Common myeloid progenitor, CD34-positive (primary cell): ENCODE measurements at places on chromosomes 6 and 20.

DNA sequence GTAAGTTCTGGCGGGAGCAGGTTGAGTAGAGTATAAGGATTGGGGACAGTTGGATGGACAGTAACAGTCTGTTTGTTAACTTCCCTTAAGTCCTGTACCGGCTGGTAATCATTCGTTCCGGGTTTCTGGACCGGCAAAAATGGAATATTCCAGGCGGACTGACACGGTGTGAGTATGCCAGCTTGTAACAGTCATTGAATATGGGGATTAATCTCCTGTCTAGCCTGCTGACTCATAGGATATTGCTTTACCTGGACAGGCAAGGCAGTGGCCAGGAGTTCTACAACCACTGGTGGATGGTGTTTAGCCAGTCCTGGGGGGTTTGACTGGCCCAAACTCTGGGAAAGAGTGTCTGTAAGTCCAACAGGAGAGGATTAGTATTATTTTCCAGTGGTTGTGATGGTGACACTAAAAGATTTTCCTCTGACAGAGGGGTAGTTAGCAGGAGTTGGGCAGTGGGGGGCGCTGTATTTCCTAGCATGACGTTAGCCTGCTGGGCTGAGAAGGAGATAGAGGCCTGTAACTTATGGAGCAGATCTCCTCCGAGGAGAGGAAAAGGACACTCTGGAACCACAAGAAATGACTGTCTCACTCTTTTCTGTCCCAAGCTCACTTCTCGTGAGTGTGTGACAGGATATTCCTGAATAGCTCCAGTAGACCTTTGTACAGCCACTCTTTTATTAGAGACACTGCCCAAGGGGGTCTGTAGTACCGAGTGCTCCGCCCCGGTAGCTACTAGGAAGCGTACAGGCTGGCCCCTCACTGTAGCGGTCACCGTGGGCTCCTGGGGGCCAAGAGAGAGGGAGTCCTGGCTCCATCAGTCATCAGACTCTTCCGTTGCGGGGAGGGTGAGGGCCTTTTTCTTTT is 152.2 kb downstream of the TRIM27 start:
- no peak for DNase-seq

DNA sequence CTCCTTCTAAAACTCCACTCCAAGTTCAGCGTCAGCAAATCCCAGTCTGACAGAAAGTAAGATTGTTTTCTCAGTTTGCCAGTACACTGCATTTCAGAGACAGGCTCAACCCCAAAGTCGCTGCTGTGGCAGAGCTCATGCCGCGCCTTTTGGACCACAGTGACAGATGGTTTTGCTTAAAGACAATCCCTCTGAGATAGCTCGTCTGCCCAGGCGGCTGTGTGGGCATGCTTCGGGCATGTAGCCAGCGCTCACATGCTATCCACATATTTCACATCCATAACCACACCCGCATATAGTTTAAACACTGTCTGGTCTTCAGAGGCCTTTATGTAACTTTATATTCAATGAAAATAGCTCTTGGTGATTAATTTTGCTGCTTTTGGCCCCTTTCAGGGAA is 14.7 kb upstream of the PXDC1 start:
- DNase-seq = peak; percentile 56

DNA sequence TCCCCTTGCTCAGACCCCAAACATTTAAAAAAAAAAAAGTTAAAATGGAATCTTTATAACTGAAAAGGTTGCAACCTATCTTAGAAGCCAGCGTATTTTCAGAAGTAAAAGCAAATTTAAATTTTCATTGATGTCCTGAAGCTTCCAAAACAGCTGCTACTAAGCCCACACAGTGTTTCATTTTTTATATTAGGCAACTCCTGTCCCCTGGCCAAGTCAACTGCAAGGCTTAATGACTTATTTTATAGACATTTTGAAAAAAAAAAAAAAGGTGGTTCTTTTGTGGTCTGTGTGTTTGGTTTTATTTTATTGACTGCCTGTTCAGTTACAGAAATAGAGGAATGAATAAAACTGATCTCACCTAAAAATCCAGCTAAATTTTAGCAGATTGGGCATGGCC is 13.0 kb downstream of the CFAP61 start:
- DNase-seq = no peak

DNA sequence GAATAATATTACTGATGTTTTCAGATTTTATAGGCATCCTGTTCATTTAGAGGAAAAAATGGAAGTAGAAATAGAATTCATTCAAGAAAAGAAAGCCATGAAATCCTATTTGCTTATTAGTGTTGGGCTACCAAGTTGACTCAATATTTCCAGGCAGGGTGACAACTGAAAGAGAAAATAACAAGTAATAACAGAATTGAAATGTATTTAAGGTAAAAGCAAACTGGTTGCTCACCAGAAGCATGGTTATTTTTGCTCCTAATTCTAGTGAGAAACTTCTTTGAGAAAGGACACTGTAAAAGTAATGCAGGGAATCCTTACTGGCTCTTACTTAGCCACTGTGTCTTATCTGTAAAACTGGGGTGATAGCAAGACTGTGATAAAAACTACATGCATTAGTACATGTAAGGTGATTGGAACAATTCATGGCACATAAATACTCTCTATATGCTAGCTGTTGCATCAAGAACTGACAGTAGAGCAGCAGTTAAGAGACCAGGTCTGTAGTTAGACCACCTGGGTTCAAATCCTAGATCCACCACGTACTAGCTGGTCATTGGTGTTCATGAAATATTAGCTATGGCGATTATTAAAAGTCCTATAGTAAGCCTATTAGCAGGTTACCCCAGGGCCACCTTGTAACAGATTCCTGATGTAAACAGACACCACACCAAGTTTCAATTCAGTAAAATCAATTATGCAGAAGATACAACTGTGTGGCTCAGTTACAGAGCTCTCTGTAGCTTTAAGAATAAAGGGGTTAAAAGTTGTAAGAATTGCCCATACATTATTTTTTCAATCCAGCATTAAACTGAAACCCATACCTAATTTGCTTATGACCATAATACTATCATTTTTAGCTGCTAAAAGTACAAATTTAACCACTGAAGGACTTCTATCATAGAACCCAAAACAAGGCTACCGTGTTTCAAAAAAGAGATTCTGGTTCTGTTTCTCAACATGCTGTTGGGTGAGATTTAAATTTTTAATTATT is 159.2 kb upstream of the COL21A1 start:
- no peak for DNase-seq

DNA sequence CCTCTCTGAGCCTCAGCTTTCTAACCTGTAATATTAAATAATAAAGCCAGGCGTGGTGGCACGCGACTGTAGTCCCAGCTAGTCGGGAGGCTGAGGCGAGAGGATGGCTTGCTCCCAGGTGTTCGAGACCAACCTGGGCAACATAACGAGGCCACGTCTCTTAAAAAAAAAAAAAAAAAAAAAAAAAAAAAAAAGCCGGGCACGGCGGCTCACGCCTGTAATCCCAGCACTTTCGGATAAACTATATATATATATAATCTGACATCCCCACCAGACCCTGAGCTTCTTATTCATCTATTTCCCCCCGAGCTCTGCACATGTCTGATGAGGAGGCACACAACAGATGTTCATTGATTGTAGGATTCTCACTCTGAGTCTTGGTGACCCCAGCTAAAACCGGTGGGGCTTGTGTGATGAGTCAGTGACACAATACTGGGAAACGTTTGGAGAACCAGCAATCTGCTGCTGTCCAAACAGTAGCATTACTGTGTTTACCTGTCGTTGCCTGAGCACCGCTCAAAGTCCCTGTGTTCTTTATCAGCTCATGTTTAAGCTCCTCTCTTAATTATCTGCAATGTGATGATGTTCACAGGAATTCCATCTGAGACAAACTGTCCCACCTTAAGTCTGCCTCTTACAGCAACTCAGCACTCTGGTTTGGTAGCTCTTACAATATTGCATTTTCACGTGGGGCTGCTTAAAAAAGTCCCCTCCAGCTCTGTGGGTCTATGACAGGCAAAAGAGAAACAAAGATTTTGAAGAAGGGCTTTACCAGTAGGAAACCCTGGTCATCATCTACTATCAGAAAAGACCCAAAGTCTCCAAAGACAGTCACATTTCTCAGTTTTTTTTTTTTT is 1.0 kb upstream of the SPATA2 start:
- DNase-seq = peak; percentile 68

DNA sequence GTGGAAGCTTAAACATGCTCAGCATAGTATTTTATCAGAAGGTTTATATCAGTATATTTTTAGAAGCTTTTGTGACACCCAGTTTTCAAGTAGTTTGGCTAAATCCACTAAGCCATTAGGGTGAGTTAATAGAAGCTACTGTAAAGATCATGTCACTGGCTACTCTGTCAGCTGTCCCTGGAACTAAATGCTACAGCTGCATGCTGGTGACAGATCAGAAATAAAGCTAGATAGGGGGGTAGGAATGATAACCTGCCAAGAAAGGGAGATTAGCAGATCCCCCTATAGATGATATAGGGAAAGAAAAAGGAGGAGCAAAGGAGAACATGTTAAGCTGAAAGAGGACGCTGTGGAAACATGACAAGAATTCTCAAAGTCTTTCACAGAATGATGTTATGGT is 363.2 kb downstream of the QKI start:
- DNase-seq = no peak

- DNase-seq = no peak
These were observed 335.3 kb upstream of the NRSN1 start for GRCh38 chr6:23790756-23791155.

- peak; percentile 14 for DNase-seq
These were observed 110.0 kb upstream of the RIN2 start for GRCh38 chr20:19648024-19648423.

DNA sequence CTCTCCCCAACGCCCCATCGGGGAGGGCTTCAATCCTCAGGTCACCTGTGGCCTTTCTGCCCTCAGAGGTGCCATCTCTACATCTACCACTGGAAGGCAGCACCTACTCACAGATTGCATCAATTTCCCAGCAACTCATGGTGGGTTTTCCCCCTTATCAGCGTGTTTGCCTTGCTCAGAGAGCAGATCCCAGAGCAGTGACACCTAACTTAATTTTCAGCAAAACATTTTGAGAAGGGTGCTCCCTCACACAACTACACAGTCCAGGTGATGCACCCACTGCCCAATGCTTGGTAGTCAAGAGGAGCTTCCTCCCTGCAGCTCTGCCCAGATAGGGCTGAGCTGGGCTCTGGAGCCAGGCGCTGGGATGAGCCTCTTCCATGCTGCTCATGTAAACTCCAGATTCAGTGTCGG is 48.2 kb downstream of the PLG start:
- no peak for DNase-seq

GRCh38 chr6:24861934-24862333 is 63.2 kb upstream of the ARMH2 start:
- DNase-seq = peak; percentile 23

DNA sequence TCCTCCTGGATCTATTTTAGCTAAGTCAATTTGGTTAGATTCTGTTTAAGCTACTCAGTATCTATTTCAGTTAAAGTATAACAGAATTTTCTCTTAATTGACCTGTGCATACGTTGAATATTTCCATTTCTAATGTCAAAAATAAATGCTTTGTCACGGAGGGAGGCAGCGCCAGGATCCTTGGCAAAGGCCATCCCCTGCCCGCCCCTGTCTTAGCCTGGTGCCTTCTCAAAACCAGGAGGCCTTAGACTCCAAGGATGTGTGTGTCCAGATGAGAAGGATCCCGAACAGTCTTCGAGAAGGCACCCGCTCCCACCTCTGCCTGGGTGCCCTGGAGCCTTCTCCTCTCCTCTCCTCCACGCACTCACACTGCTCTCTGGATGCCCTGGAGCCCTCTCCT is 22.4 kb downstream of the TCFL5 start:
- DNase-seq = no peak

DNA sequence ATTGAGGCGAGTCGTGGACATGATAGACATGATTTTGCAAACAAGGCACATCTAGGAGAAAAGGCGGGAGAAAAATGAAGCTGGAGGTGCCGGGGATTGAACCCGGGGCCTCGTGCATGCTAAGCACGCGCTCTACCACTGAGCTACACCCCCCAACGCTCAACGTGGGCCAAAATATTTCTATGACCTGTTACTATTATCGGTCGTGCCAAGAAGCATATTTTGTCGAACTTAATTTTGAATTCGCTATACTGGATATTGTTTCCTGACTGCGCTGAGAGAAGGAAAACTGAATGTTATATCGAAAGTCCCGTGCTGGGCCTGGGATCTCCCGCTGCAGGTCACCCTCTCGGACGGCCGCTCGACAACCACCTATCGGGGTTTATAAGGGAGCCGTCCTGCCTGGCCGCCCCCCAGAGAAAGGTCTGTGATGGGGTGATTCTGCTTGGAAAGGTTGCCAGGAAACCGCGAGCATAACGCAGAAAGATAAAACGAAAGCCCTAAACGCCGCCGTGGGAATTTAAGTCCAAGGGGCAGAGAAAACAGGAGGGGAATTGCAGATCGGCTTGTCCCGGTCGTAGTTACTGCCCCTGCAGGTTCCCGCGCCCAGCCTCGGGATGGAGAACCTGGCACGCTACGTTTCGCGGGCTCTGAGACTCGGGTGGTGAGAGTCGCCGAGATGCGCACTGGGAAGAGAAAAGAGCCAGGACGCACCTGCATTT is 60.0 kb downstream of the TRIM27 start:
- peak; percentile 92 for DNase-seq

GRCh38 chr6:3646616-3647362 is 104.7 kb downstream of the PXDC1 start:
- DNase-seq = no peak

- DNase-seq = peak; percentile 16
These were observed 542 bp downstream of the USP49 start for GRCh38 chr6:41894366-41895299.

- DNase-seq = peak; percentile 68
These were observed 56.5 kb upstream of the RNF144B start for GRCh38 chr6:18330548-18331081.

DNA sequence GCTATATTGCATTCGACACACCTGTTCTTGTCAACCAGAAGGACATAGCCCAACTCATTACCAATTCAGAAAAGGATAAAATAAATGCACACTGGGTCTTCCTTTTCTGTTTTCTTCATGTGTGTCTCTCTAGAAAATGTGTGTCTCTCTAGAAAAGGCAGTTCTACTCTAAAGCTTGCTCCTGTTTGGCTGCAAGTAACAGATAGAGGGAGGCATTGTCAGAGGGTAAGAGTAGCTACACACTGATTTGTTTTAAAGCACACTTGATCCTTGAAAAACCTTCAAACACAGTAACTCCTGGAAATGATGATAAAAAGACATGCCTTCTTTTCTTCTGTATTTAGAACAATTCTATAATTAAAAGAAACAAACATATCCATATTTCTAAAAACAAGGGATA is 21.3 kb downstream of the GRM1 start:
- no peak for DNase-seq

GRCh38 chr6:81734081-81734480 is 18.4 kb downstream of the TENT5A start:
- peak; percentile 47 for DNase-seq

DNA sequence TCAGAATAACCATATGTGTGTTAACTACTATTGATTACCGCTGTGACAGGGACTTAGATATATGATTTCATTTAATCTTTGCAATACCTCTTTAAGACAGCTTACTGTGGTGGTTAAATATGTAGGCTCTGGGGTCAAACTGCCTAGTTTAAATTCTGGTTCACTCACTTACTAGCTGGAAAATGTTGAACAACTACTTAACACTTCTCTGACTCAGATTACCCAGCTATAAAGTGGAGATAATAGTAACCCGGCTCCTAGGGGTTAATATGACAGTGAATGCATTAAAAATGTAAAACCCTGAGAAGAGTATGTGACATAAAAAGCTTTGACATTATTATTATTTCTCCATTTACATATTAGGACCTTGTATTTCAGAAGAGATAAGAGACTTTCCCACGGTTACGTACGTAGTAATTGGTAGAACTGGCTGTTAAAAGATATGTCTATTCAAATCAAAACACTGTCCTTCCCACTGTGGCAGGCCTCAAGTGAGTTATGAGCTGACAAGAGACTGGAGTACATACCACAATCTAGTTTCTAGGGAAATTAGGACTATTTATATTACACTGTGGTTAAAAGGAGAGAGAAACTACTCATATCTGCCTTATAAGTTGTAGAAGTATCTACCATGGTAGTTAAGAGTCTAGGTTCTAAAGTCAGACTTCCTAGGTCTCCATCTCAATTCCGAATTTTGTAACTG is 4.4 kb upstream of the PLCB1 start:
- no peak for DNase-seq
